Activated naive CD4-positive, alpha-beta T cell treated with Interleukin-2 at 50 U/mL for 16 hours (primary cell): ENCODE measurements at places on chromosomes 16 and 17.

GRCh38 chr16:65071433-65072311 lies 50.2 kb downstream of the CDH11 start:
- DNase-seq, result no peak

DNA sequence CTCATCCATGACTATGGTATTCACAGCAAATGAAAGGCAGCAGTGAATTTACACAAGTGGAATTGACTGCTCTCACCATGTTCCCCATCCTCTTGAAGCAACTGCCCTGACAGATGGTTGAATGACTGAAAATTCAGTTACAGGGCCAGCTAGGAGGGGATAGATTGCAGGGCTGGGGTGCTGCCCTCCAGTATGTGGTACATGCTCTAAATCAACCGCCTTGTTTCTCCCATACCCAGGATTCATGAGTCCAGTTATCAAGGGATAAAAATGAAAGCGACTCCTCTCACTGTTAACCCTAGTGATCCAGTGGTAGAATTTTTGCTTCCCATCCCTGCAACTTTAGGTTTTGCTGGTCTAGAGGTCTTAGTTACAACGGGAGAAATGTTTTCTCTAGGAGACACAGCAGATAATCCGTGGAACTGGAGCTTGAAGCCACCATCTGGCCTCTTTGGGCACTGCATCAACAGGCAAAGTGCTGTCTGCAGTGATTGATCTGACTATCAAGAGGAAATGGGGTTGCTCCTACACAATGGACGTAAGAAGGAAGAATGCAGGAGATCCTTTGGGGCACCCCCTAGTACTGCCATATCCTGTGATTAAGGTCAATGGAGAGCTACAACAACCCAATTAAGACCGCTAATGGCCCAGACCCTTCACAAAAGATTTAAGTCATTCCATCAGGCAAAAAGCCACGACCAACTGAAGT lies 32.0 kb downstream of the SCPEP1 start:
- peak; percentile 52 for DNase-seq

- DNase-seq, result no peak
Measured at GRCh38 chr16:84540194-84540593, 35.7 kb upstream of the MEAK7 start.

- DNase-seq, result no peak
Measured at GRCh38 chr16:85454171-85454872, 158.8 kb upstream of the GSE1 start.

DNA sequence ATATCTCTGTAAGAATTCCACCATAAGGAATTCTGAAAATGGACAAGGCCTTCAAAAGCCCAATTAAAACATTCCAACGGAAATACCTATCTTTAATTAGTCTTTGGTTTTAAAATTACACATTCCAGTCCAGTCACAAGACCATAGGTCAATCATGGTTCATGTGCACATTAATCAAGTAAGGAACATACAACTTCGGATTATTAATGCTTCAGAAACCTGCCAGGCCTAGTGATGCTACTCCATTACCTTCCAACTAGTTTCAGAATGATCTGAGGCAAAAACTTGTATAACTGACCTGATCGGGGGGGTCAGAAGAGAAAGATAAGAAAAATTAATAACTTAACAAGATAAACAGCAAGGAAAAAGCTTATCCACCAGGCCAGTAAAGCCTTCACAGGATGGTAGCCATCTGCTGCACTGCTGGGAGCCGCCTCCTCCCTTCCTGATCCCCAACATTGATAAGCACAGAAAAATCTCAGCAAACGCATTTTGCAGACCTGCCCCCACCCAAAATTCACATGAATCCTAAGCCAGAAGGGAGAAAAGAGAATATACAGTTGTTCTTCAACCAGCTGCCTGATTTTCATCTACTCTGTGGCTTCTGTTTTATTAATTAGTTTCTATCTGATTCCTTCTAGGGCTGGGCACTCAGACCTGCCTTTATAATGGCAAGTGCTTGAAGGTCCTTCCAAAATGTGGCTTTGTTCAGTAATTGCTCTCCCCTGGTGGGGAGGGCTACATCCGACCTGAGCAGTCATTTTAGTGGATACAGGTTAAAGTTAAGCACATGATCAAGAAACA lies 6.0 kb downstream of the SDR42E1 start:
- DNase-seq, result no peak

- no peak for DNase-seq
Measured at GRCh38 chr17:14459955-14460354, 159.1 kb downstream of the HS3ST3B1 start.

DNA sequence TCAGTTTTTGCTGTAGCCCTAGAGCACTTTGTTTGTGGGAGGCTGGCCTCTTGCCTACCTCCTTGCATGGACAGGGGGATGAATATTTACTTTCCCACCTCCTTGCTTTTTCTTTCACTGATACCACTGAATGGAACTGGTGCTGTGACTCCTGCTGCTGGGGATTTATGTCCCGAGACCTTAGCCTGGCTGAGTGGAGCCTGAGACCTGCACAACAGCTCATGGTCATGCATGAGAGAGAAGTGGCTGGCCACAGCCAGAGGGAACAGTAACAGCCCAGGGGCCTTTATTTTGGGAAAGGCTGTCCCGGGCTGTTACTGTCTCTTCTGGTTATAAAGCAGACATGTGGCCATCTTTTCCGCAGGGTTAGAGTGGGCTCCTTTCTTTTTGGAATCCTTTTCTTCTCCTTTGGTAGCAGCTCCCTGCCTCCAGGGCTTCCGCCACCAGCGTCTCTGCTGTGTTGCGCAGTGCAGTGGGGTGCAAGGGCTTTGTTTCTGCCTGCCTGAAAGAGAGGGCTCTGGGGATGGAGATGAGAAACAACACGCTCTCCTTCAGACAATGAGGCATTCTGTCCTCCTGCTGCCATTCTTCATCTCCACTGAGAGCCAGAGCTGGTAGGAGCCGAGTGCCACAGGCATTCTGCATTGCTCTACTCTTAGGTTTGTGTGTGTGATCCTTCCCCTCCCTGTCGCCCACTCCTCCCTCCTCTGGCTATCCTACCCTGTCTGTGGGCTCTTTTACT lies 14.5 kb downstream of the SNX11 start:
- DNase-seq, result no peak

GRCh38 chr17:63929860-63930766 lies 2.0 kb downstream of the CD79B start:
- DNase-seq, result no peak

DNA sequence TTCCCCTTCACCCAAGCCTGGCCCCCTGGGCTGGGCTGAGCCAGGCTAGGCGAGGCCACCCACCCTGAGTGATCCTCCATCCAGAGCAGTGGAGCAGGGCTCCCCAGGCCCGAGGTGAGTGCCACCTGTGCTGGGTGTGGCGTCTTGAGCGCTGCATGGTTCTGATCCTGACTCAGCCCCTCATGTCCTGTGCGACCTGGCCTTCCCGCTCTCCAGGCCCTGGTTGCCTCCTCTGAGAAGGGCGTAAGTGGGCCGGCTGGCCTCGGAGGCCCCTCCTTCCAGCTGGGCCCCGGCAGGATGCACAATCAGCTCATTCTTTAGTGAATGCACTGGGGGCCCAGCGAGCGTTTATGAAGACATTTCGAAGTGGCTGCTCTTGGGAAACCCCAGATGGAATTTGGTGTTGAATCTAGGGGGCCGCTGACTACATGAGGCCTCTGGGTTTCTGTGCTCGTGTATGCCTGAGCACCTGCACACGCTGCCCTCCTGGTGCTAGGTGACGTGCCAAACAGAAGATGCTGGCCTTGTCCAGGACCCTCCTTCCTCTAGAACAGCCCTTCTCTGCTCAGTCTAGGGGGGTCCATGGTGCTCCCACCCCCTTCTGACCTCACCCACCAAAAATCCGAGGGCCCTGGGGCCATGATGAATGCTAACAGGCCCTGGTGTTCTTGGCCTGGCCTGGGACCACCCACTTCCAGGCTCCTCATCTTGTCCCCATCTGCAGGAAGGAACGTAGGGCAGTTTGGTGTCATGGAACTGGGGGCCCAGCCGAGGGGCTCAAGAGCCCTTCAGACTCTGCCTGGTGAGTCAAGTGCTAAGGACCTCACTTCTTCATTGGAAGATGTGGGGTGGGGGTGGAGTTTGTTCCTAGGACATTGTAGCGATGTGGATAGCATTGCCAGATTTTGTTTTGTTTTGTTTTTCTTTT lies 3.6 kb upstream of the TMEM92 start:
- DNase-seq, result peak; percentile 0

- DNase-seq, result no peak
Measured at GRCh38 chr16:76988526-76988925, 202.5 kb upstream of the MON1B start.

DNA sequence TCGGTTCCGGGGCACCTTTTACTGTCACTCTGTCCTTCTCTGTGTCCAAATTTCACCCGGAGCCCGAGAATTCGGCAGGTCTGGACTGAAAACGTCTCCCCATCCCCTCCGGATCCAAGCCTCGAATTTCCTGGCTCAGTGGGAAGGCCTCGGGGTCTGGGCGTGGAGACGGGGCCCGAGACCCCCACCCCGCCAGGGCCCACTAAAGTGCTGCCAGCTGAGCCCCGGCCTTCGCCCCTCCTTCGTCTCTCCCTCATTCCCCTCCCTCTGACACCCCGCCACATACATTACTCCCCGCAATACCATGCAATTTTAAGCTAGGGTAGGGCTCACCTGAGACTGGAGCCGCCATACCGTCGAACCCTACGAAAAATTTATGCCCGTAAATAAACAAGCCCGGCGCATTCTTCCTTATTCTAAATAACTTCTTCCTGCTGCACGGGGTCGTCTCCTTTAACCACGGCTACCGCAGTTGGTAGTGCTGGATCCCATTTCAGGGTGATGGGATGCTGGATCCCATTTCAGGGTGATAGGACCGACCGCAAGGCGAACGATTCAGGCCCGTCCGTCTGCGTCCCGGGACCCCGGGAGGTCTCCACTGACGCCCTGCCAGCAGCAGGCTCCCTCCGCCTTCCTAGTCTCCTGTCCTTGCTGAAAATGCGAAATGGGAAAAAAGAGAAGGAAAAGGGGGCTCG lies 4.4 kb upstream of the OR1F1 start:
- no peak for DNase-seq

- no peak for DNase-seq
Measured at GRCh38 chr16:57985204-57986181, 14.6 kb upstream of the CNGB1 start.

GRCh38 chr17:62675260-62675659 lies 47.8 kb downstream of the MRC2 start:
- DNase-seq, result no peak

- DNase-seq, result no peak
Measured at GRCh38 chr17:67442787-67443624, 65.9 kb downstream of the PITPNC1 start.

DNA sequence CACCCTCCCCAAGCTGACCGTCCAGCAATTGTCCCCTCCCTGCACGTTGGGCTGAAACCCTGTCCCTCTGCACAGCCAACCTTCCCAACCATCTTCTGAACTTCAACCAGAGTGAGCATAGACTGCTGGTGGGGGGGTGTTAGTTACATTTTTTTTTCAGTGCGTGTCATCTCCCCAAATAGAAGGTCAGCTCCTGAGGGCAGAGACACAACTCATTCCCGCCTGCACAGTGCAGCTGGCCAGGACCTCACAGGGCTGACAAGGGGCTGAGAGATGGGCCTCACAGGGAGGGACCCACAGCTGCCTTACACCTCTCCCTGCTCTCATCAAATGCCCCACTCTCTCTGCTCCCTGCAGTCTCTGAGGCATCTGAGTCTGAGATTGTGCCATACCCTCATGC lies 8.4 kb downstream of the SRL start:
- DNase-seq, result no peak

- DNase-seq, result no peak
Measured at GRCh38 chr17:39104046-39104445, 47.4 kb downstream of the PLXDC1 start.

DNA sequence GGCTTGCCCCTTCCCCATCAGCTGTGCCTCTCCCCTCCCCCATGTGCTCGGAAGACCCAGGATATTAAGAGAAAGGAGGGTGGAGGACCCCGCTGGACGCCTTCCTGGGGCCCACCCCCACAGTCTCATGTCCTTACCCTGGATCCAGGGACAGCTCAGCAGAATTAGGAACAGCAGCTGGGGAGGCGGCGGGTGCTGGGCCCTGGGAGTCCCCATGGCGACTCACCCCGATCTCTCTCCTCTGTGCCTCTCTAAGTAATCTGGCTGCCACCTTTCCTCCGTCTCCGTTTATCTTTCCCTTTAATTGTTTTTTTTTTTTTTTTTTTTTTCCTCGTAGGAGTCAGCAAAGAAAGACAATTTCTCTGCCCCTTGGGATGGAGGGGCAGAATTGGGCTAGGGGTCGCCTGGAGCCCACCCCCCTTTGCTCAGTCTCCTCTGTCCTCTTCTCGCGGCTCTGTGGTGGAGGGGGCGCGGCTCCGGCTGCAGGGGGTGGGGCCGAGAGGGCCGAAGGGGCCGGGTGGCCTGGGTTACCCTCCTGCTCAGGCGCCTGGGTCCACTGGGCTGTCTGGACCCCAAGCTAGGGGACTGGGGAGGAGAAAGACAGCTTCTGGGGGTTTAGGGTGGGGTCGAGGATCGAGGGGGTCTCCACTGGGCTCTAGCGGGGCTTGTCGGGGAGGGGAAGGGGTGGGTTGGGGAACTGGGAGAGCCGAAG lies 390 bp downstream of the SEZ6L2 start:
- no peak for DNase-seq

DNA sequence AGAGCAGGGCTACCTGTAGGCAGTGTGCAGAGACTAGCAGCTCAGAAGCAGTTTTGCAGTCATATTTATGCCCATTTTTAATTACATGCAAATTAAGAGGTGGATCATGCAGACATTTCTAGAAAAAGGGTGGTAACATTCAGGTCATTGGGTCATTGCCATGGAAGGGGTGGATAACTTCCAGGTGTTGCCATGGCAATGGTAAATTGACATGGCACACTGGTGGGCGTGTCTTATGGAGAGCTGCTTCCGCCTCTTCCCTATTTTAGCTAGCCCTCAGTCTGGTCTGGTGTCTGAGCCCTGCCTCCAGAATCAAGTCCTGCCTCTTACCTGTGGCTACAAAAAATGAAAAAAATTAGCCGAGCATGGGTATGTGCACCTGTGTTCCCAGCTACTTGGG lies 2.8 kb upstream of the DNAI2 start:
- DNase-seq, result no peak

GRCh38 chr16:69925311-69925710 lies 25.8 kb upstream of the CLEC18A start:
- no peak for DNase-seq

- no peak for DNase-seq
Measured at GRCh38 chr16:3481696-3482658, 13.3 kb downstream of the C16orf90 start.

DNA sequence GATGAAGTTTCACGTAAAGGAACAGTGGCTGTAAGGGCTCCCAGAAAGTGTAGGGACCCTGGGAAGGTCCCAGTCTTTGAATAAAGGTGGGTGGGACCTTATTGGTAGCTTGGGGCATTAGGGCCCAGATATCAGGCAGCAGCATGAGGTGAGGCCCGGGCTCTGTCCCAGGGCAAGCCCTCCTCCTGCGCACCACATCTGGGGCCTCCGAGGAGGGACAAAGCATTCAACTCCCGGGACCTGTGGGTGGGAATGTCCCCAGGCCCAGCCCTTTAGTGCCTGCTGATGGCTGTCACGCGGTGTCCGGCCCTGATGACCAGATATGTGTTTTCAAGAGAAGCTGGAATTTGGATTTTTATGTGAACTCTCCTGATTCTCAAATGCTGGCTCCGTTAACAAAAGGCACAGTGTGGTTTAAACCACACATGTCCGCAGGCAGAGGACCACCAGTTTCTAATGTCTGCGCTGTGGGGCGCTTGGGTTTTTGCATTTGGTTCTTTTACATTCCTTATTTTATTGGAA lies 30.4 kb downstream of the RAI1 start:
- DNase-seq, result no peak
